ENCODE measurements at places on chromosomes 16 and 17. TPM values are rescaled to one million over a fixed set of nuclear protein-coding genes. Genes with fewer than 3 reads are reported as not detected.

NPIPB5 gene
- total RNA-seq: 213 TPM

GRCh38 chr16:1818204-1818872 lies 8.3 kb downstream of the HAGH start:
- no peaks in the 10 kb centered on the region for H3K27me3 ChIP-seq
- H3K4me3 ChIP-seq: no peak overlapping the region
- H3K27ac ChIP-seq: no peak overlapping the region

DNA sequence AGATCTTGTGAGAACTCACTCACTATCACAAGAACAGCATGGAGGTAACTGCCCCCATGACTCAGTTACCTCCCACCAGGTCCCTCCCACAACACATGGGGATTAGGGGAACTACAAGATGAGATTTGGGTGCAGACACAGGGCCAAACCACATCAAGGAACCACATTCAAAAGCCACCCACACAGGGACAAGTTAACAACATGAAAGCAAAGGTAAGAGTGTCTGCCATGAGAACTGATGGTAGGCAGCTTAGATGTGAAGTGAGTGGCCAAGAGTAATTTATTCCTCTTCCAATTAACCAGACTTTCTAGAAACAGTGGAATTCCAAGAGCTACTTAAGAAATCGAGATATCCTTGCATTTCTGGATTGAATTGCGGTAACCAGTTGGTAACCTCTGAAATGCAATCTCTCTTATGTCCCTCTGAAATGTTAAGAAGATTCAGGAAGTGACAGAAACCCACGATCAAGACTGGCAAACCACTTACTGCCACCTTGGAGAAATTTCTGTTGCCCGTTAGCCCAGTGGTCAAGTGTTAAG lies 167.4 kb upstream of the CACNG5 start:
- no peak overlapping the region for H3K4me3 ChIP-seq
- no peak overlapping the region for H3K27ac ChIP-seq
- H3K27me3 ChIP-seq: no peaks in the 10 kb centered on the region
- peaks cover 27% of the 10 kb centered on the region for H3K36me3 ChIP-seq
- H3K4me1 ChIP-seq: peaks cover 48% of the 10 kb centered on the region

CCL3 gene
- 3.7 TPM for total RNA-seq

DNA sequence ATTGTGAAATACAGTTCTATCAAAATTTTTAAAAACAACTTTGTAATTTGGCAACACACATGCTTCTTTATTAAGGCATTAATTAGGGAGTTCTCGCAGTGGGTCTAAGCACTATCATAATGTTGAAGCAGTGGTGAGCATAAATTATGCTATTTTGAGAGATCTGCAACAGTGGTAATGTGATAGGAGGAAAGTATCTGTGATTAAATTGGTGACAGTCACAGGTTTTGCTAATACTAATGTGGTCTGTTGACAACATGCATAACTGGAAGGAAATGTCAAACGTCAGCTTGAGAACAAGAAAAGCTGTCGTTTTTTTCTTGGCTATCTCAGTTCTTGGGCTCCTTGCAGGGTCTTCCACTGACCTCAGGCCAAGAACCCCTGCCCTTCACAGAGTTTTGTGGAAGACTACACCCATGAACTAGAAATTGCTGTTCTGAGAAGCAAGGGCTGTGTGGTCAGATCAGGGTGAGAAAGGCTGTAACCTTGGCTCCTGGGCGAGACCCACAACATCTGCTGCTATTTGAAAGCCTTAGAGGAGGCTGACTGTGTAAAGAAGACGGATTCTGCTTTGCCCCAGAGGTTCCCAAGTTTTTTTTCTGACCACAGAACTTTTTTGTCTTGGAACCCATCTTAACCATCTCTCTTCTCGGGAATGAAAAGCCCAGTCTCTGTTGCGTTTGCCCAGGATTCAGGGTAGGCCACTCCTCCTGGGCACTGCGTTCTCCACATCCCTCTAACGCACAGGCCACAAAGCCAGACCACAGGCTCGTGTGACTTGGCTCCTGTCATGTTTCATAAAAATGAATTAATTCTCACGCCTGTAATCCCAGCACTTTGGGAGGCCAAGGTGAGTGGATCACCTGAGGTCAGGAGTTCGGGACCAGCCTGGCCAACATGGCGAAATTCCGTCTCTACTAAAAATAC lies 13.9 kb downstream of the ATP2A1 start:
- H3K27me3 ChIP-seq: no peaks in the 10 kb centered on the region
- no peaks in the 10 kb centered on the region for H3K4me1 ChIP-seq
- no peaks in the 10 kb centered on the region for H3K36me3 ChIP-seq
- no peak for DNase-seq
- H3K4me3 ChIP-seq: no peak overlapping the region

GID4 gene
- 8.8 TPM for total RNA-seq

GRCh38 chr16:67766291-67766690 lies 40.1 kb downstream of the RANBP10 start:
- no peak overlapping the region for H3K27ac ChIP-seq
- no peaks in the 10 kb centered on the region for H3K27me3 ChIP-seq
- peaks cover 17% of the 10 kb centered on the region for H3K36me3 ChIP-seq
- no peak for DNase-seq
- H3K4me1 ChIP-seq: peaks cover 5% of the 10 kb centered on the region

DNA sequence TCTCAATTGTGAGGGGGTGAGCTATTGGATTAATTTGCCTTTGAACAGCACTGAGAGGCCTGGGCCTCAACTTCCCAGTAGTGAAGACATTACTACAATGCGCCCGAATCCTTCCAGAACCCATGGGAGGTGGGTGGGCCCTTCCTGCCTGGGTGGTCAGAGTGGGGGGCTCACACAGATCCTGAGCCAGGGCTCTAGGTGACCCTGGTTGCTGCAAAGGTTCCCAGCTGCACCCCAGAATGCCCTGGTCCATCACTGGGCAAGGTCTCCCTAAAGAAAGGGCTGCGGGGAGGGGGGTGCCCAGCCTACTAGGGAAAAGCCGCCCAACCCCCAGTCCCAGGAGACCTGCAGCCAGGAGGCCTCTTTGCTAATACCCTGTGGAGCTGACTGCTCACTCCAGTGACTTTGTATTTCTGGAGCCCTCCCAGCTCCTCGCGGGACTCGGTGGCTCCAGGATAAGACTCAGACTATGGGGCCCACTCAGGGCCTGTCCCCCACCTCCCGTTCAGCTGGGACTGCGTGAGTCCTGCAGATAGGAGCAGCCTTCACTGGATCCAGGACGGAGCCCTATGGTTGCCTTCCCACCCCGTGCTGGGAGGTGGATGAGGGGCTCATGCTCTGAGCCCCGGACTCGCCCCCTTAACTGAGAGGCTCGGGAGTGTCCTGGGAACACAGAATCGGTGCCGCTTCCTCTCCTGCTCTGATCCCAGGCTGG lies 40.2 kb downstream of the SLC7A5 start:
- peaks cover 16% of the 10 kb centered on the region for H3K36me3 ChIP-seq
- no peak overlapping the region for H3K27ac ChIP-seq
- DNase-seq: no peak

GRCh38 chr16:82855471-82855870 lies 228.7 kb downstream of the CDH13 start:
- no peak overlapping the region for H3K27ac ChIP-seq
- H3K4me3 ChIP-seq: no peak overlapping the region
- no peaks in the 10 kb centered on the region for H3K27me3 ChIP-seq
- no peaks in the 10 kb centered on the region for H3K4me1 ChIP-seq
- H3K36me3 ChIP-seq: no peaks in the 10 kb centered on the region

GRCh38 chr17:31392856-31393748 lies 1.6 kb downstream of the RAB11FIP4 start:
- H3K4me1 ChIP-seq: peaks cover 8% of the 10 kb centered on the region
- H3K27me3 ChIP-seq: peaks cover 51% of the 10 kb centered on the region
- H3K36me3 ChIP-seq: no peaks in the 10 kb centered on the region
- DNase-seq: no peak
- no peak overlapping the region for H3K27ac ChIP-seq

GRCh38 chr17:6355196-6355595 lies 79.7 kb downstream of the AIPL1 start:
- no peaks in the 10 kb centered on the region for H3K4me1 ChIP-seq
- H3K27me3 ChIP-seq: peaks cover 17% of the 10 kb centered on the region
- H3K4me3 ChIP-seq: no peak overlapping the region
- no peaks in the 10 kb centered on the region for H3K36me3 ChIP-seq

DNA sequence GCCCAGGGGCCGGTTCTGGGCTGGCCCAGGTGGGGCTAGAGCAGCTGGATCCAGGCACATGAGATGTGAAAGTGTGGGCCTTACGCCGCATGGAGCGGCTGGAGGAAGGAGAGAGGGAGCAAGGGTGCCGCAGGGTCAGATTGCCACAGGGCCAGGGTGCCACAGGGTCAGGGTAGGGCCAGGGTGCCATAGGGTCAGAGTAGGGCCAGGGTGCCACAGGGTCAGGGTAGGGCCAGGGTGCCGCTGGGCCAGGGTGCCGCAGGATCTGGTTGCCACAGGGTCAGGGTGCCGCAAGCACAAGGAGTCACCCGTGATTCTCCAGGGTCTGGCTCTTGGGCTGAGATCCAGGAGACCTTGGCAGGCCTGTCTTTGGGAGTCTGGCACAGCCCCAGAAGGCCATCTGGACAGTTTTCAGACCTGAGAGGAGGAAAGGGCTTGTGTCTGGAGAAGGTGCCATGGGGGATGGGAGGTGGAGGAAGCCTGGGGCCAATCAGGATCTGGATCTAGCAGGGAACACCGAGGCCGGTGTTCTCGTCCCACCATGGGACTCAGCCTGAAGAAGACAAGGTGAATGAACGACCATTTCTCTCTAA lies 13.1 kb upstream of the LASP1NB start:
- no peak overlapping the region for H3K4me3 ChIP-seq
- no peak for DNase-seq
- H3K27me3 ChIP-seq: no peaks in the 10 kb centered on the region
- no peak overlapping the region for H3K27ac ChIP-seq

- peaks cover 44% of the 10 kb centered on the region for H3K4me1 ChIP-seq
- peak overlapping the region; percentile 31 for H3K4me3 ChIP-seq
- H3K27me3 ChIP-seq: no peaks in the 10 kb centered on the region
- peak; percentile 92 for DNase-seq
These were observed 4.3 kb downstream of the VAMP2 start for GRCh38 chr17:8158267-8159031.

TBC1D3I gene
- 0.96 TPM for total RNA-seq

- H3K27ac ChIP-seq: no peak overlapping the region
- H3K36me3 ChIP-seq: no peaks in the 10 kb centered on the region
- H3K4me1 ChIP-seq: peaks cover 23% of the 10 kb centered on the region
- no peak overlapping the region for H3K4me3 ChIP-seq
These were observed 5.1 kb upstream of the ERN1 start for GRCh38 chr17:64135000-64135399.

DNA sequence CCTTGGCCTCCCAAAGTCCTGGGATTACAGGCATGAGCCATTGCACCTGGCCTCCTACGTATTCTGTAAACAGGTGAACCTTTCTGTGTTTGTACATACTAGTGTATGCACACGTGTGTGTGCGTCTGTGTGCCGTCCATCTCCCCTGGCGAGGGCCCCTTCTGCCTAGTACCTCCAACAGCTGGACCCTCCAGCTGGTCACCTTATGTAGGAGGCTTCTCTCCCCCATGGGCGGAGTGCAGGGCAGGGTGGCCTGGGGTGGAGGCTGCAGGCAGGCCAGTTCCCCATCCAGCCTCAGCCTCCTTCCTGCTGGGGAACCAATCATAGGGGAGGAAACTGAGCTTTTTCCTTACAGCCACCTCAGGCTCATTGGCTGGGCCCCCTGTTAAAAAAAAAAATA lies 24.4 kb upstream of the DOC2B start:
- DNase-seq: no peak
- no peaks in the 10 kb centered on the region for H3K4me1 ChIP-seq
- no peaks in the 10 kb centered on the region for H3K36me3 ChIP-seq
- H3K27ac ChIP-seq: no peak overlapping the region
- no peak overlapping the region for H3K4me3 ChIP-seq

DNA sequence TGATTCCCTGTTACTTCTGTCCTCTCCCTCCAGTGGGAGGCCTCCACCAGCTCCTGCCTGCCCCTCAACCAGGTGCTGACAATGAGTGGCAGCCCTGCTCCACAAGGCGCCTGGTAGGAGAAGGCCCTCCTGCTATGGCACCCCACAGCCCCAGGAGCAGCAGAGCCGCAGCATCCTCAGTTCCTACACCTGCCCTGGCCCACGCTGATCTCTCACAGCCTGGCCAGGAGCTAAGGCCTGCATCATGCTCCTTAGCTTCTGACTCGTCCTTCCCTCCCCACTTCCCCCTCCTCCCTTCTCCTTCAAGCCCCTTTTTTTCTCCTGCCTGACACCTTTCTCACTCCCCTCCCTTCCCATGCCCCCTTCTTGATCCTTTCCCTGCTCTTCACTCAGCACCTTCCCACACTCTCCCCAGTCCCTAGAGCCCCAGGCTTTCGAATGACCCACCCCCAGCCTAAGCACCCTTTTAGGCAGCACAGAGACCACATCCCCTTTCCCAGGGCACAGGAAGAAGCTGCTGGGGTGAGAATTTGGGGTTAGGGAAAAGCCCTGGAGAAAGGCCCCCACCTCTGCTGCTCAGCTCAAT lies 6.5 kb downstream of the PROCA1 start:
- peaks cover 3% of the 10 kb centered on the region for H3K4me1 ChIP-seq
- DNase-seq: no peak
- no peaks in the 10 kb centered on the region for H3K27me3 ChIP-seq

GRCh38 chr17:39139161-39139511 lies 12.3 kb downstream of the PLXDC1 start:
- no peaks in the 10 kb centered on the region for H3K27me3 ChIP-seq
- no peaks in the 10 kb centered on the region for H3K36me3 ChIP-seq
- no peak for DNase-seq
- no peak overlapping the region for H3K4me3 ChIP-seq
- no peaks in the 10 kb centered on the region for H3K4me1 ChIP-seq

CA7 gene
- total RNA-seq: not detected

GRCh38 chr17:19726631-19727376 lies 10.4 kb upstream of the SLC47A2 start:
- no peak for DNase-seq
- no peak overlapping the region for H3K27ac ChIP-seq
- H3K36me3 ChIP-seq: no peaks in the 10 kb centered on the region
- peaks cover 3% of the 10 kb centered on the region for H3K27me3 ChIP-seq
- peaks cover 10% of the 10 kb centered on the region for H3K4me1 ChIP-seq

- peaks cover 5% of the 10 kb centered on the region for H3K27me3 ChIP-seq
- no peak for DNase-seq
- H3K27ac ChIP-seq: no peak overlapping the region
- H3K4me1 ChIP-seq: no peaks in the 10 kb centered on the region
- H3K4me3 ChIP-seq: no peak overlapping the region
These were observed 42.4 kb upstream of the ZNF629 start for GRCh38 chr16:30829130-30830071.

DNA sequence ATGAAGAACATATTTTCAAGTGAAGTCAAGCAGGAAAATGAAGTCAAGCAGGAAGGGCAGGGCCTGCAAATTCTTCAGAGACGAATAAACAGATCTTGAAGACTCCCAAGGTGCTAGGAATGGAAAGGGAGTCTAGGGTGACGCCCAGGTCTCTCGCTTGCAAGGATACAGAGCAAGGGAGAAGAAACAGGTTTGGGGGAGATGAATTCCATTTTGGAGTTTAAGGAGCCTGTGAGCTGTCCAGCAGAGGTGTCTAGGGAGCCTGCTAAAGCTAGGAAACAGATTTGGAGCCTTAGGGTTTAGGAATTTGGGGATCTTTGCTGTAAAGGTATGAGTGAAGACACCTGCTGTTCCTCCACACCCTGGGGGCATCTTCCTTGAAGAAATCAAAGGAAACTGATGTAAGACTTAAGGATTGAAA lies 2.0 kb upstream of the UNKL start:
- H3K27me3 ChIP-seq: no peaks in the 10 kb centered on the region
- no peak for DNase-seq
- peaks cover 40% of the 10 kb centered on the region for H3K4me1 ChIP-seq
